ENCODE measurements at places on chromosomes 2 and 18.
A peak's percentile ranks its signal among the peaks of the same experiment; 100 is the strongest.

DNA sequence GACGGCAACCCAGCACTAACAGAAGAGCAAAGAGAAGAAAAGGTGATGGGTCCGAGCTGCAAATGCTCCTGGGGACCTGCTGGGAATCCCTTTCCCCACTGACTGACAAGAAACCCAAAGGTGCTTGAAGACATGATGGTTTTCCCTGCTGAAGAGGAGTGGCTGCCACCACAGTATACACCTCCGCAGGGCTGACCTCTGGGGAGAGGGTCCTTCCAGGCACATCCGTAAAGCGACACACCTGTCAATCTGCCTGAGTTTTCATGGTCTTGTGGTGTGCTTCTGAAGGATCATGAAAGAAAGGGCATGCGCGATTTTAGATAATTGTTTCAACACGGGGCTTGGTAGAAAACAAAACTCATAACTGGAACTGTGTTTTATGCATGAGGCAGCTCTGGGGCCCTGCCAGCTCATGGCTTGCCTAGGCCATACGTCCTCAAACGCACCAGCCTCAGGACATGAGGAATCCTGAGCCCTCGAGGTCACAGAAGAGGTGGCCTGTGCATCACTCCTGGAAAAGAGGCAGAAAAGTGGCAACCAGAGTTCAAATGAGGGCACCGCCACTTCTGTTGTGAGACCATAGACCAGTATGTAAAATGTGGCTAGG lies 51.8 kb downstream of the SERTAD2 start:
- no peak for DNase-seq

- no peak for DNase-seq
Measured at GRCh38 chr18:38263066-38263465, 697.5 kb upstream of the CELF4 start.

- DNase-seq: peak; percentile 33
Measured at GRCh38 chr18:36849288-36850006, 20.5 kb downstream of the KIAA1328 start.

- peak; percentile 32 for DNase-seq
Measured at GRCh38 chr2:27489118-27489497, 435 bp downstream of the IFT172 start.

GRCh38 chr2:5689750-5690149 lies 2.4 kb upstream of the SOX11 start:
- no peak for DNase-seq

GRCh38 chr2:111068435-111069058 lies 52.2 kb upstream of the BCL2L11 start:
- DNase-seq: peak; percentile 47

- DNase-seq: peak; percentile 70
Measured at GRCh38 chr18:77207540-77207939, 42.1 kb upstream of the GALR1 start.

DNA sequence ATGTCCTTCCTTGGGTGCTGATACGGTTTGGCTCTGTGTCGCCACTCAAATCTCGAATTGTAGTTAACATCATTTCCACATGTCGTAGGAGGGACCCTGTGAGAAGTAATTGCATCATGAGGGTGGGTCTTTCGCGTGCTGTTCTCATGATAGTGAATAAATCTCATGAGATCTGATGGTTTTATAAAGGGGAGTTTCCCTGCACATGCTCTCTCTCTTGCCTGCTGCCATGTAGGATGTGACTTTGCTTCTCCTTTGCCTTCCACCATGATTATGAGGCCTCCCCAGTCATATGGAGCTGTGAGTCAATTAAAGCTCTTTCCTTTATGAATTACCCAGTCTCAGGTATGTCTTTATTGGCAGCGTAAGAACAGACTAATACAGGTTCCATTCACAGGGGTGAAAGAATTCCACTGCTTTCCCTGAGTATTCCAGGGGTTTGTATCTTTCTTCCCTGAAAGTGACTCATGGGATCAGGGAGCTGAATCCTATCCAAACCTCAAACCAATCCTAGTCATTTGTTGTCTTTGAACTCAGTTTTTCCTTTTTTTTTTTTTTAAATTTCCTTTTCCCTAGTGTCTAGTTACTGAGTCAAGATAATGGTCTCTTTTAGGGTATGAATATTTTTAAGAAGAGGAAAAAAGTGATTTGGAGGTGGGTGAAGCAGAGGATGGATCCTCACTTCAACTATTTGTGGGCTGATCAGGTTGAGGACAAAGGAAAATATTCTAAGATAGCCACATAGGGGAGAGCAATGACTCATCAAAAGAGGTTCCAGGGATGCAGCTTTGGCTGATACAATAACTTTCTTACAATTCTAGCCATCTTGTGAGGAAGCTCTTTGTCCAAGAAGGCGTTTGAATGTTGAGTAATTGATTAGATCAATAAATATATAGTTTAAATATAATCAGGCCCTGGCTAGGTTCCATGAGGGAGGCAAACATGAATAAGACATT lies 19.5 kb upstream of the KCNE4 start:
- DNase-seq: peak; percentile 24

DNA sequence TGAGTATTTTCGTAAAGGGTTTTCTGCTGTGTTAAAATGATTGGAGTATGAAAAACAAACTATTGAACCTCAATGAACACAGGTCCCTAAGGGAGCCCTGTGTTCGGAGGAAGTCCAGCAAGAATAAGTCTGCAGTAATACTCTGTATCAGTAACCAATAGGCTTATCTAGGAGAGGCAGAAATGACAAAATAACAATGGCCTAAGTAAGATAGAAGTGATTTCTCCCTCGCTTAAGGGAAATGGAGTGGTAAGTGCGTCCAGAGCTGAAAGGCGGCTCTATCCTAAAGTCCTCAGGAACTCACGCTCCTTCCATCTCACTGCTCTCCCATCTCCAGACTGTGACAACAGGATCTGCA lies 29.3 kb upstream of the MFSD6 start:
- DNase-seq: no peak

GRCh38 chr2:88866756-88867155 lies 175.3 kb downstream of the RPIA start:
- no peak for DNase-seq

GRCh38 chr18:22088996-22089640 lies 80.3 kb upstream of the GATA6 start:
- DNase-seq: no peak

GRCh38 chr2:147450661-147451510 lies 393.9 kb upstream of the ACVR2A start:
- DNase-seq: no peak

GRCh38 chr2:23662466-23662865 lies 264.5 kb downstream of the ATAD2B start:
- DNase-seq: no peak

- no peak for DNase-seq
Measured at GRCh38 chr2:218001629-218002028, 1.2 kb downstream of the TNS1 start.

DNA sequence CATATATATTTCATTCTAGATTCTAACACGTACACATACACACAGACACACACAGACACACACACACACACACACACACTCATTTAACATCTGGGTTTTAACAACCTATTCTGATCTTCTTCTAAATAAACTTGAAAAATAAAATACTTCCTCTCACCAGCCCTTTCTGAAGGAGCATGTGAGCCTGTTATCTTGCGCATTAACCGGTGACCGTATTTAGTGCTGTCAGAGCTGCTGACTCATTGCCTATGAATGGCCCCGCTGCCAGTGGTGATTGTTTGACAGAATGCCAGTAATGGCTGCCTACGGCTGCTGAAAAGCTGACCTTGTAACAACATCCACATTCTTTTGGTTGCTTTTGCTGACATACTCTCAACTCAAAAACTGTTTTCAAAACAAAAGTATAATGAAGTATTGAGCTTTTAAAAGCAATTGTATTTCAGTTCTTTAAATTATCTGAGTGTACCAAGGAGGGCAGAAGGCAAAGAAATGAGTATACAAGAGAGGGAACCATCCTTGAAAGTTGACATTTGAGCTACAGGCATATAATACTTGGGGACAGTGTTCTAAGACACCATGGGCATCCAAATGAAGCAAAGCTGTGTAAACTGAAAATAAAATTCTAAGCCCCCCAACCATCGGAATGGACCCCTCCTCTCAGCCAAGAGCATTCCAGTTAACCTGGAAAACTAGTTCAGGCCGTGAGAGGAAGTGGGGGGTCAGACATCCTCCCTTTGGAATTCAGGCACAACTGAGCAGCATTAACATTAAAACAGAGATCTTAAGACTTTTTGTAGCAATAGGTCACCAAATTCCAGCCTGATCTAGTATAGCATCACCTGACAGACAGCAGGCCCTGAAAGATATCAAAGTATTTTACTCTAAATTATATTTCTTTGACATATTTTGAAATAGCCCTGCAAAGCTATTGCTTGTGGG lies 50.2 kb upstream of the DTNA start:
- peak; percentile 98 for DNase-seq

DNA sequence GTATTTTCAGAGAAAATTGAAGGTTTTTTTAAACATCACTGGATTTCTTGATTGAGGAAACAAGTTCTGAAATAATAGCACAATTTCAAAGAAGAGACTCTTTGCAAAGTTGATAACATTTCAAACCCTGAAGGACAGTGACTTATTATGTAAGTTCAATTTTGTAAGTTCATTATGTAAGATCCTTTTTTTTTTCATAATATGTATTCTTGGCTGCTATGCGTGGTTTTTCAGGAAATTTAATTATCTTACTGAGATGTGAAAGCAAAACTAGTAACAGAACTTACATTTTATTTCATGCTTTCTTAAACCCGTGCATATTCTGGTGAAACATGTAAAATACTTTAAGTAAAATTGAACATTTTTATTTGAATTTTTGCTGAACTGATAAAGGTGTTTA lies 65.4 kb downstream of the RIF1 start:
- no peak for DNase-seq

DNA sequence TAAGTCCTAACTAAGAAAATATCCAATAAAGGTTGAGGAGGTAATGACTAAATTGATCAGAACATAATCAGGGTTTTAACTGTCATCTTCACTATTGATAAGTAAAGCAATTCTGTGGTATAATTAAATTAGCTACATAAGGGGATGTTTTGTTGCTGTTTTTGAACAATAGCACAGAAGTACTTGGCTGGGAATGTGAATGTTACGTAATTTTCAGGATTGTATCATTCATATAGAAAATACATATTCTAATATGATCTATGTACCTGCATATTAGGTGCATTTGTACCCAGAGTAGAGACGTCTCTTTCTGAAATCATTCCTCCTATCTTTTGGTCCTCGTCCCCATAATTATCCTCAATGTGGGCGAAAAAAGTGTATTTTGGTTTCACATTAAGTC lies 109.0 kb downstream of the PIEZO2 start:
- no peak for DNase-seq

GRCh38 chr18:12308386-12309100 lies 502 bp downstream of the TUBB6 start:
- DNase-seq: peak; percentile 57

DNA sequence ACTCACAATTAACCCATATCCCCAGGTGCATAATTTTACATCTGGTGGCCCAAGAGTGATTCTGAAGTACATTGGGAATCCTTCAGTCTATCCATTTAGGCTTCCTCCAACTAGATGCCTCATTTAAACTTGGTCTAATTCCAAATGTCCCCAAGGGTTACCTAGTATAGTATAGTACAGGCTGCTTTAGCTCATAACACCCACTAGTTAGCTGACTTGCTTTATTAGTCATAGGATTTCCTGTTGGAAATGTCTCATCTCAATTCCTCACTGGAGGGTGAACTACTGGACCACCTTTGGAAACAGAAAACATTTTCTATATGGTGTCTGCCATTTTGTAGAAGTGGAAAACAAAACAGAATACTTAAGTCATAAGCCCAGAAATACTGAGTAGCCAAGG lies 202.5 kb upstream of the SESTD1 start:
- peak; percentile 67 for DNase-seq

- no peak for DNase-seq
Measured at GRCh38 chr2:41068740-41069139, 616.9 kb upstream of the SLC8A1 start.

- no peak for DNase-seq
Measured at GRCh38 chr2:185227391-185227790, 511.2 kb upstream of the FSIP2 start.

GRCh38 chr18:8949206-8949605 lies 153.3 kb upstream of the NDUFV2 start:
- no peak for DNase-seq

- no peak for DNase-seq
Measured at GRCh38 chr2:186113284-186113683, 372.8 kb upstream of the ZC3H15 start.

DNA sequence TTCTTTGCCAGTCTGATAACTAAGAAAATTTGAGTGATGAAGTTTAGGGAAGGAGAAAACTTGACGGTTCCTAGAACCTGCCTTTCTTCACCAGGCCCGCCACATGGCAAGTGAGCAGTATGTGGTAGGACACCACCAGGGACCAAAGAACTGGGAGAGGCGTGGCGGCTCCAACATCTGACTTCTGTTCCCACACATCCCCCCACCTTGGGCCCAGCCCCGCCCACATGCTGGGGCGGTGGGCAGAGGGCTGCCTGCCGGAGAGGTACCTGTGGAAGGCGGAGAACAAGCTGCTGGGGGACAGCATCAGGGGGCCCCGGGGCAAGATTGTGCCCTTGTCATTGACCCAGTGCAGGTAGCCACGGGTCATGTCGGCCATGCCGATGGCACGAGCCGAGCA lies 75.0 kb downstream of the EMILIN2 start:
- DNase-seq: no peak

DNA sequence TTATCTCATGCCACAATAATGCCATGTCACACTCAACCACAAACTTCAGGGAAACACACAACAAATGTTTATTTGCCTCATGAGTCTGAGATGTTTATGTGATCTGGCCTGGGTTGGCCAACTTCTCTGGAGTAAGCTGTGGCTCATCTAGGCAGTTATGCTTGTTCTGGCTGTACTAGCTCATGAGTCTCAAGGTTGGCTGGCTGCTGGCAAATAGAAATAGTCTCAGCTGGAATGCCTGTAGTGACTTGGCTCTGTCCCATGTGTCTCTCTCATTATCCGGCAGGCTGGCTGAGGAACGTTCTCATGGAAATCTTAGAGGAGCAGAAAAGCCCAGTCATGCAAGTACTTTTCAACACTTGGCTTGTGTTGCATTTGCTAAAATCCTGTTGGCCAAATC lies 234.9 kb upstream of the CDH2 start:
- DNase-seq: peak; percentile 0

GRCh38 chr2:16166327-16166981 lies 226.1 kb downstream of the MYCN start:
- DNase-seq: no peak

DNA sequence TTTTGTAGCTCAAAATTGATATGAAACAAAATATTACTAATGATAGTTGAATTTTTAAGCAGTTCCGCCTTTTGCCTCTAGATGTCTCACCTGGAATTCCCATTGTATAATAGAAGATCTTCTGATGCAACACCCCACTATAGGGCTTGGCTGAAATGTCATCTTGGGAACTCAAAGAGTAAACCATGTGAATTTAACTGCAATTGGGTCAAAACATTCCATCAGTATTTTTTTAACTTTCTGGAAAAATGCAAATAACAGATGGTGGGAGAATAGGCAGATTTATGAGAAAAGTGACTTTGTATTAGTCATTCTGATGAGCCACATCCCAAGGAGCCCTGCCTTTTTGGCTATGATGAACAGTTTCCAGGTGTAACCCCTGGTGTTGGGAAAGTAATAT lies 489.9 kb downstream of the NYAP2 start:
- DNase-seq: peak; percentile 64

GRCh38 chr2:182980115-182980514 lies 58.1 kb downstream of the NCKAP1 start:
- DNase-seq: peak; percentile 74

- DNase-seq: peak; percentile 25
Measured at GRCh38 chr18:46917803-46918600, 600 bp downstream of the KATNAL2 start.
